ENCODE measurements at places on chromosomes 12 and 14.

- DNase-seq: peak; percentile 92
These were observed 50.3 kb downstream of the SYT1 start for GRCh38 chr12:78914859-78915331.

- no peak for DNase-seq
These were observed 147.9 kb downstream of the ETV6 start for GRCh38 chr12:11797317-11797913.

DNA sequence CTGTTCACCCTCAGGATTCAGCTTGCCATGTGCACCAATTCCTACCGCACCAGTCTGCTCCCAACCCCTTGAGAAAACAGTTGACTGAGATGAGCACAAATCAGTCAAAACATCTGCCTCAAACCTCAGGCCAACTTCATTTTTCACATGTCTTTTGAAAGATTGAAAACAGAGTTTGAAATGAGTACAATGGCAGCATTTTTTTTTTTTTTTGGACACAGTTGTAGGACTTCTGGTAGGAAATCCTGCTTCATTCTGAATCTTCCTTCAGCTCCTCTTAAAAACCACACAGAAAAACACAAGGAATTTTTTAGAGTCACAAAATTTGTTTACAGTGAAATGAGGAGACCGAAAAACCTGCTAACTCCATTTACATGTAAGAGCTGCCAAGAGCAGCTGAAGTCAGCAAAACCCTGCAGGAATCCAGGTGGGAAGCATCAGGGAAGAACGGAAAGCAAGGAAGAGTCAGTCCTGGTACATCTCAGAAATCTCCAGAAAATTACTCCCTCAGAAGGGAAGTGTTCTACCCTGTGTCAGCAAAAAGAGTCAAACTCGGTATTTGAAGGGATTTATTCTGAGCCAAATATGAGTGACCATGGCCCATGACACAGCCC lies 100.3 kb upstream of the TMTC1 start:
- no peak for DNase-seq

DNA sequence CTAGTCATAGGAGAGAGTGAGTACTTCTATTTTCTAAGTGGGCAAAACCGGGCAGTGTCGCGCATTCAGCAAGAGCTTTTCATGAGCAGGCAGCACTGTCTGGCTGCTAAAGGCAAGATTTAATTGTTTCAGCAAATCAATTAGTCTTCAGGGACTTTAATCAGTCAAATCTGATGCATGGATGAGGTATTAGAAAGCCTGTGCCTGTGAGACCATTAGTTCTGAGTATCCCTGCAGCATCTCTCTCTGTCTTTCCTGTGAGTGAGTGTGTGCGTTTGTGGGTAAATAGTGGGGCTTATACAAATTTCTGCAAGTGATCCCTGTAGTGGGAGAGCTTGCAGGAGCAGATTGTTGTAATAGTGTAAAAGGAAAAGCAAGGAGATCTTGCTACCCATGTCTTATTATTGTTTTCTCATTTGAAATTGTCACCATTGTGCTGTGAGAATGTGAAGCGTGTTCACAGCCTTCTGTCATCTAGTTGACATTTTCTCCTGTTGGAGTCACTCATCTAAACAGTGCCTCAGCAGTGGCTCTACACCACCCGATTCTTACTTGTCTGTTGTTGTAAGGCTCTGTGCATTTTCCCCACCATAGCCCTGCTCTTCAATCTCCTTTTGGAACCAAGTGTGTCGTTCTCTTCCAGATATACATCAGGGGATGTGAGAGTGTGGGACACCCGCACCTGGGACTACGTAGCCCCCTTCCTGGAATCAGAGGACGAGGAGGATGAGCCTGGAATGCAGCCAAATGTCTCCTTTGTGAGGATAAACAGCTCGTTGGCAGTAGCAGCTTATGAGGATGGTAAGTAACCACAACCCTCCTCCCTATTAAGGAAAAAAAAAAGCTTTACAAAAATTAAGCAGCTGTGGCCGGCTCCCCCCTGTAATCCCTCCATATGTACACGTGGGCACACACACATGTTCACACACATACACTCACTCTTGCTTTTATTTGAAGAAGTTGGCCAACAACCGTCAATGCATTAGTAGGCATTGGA lies 53.6 kb downstream of the FBXW8 start:
- DNase-seq: no peak

GRCh38 chr12:72288911-72289310 lies 16.7 kb downstream of the TRHDE start:
- no peak for DNase-seq
